ENCODE measurements at places on chromosomes 16 and 17.

GRCh38 chr17:77304051-77304745 lies 163.4 kb downstream of the SEC14L1 start:
- DNase-seq, result peak; percentile 58

DNA sequence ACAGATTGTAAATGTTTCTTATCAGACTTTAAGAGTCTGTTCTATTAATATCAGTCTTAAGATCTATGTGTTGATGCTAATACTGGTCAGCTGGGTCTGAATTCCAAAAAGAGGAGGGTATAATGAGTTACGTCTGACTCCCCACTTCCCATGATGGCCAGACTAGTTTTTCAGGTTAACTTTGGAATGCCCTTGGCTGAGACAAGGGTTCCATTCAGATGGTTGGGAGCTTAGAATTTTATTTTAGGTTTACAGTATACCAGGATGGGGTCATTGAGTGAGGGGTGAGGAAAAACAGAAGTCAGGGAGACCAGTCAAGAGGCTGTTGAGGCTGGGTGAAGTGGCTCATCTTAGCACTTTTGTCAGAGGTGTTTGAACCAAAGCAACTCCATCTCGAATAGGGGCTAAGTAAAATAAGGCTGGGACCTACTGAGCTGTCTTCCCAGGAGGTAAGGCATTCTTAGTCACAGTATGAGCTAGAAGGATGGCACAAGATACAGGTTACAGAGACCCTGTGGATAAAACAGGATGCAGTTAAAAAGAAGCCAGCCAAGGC lies 2.9 kb upstream of the TMEM231 start:
- no peak for DNase-seq

GRCh38 chr17:58531661-58532554 lies 17.5 kb upstream of the MTMR4 start:
- DNase-seq, result peak; percentile 23

DNA sequence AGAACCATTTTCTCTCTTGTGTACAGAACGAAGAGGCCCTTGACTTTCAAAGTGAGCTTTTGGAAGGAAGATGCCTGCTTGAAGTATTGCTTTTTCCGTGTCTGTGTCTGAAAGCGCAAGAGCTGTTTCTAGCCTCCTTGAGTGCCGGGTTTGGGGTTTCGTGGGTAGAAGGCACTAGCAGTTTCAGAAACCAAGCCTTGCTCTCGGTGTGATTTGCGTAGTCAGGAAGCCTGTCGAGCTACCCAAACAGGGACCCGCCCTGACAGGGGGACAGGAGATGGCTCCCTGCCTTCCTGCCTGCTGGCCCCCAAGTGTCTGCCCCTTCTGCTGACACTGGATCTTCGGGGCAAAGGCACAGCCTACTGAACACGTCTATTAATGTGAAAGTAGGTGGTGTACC lies 322.0 kb downstream of the MAF start:
- DNase-seq, result no peak

- no peak for DNase-seq
Measured at GRCh38 chr17:53061446-53061845, 761.3 kb upstream of the KIF2B start.

GRCh38 chr16:57736419-57737351 lies 1.1 kb downstream of the KATNB1 start:
- peak; percentile 82 for DNase-seq

DNA sequence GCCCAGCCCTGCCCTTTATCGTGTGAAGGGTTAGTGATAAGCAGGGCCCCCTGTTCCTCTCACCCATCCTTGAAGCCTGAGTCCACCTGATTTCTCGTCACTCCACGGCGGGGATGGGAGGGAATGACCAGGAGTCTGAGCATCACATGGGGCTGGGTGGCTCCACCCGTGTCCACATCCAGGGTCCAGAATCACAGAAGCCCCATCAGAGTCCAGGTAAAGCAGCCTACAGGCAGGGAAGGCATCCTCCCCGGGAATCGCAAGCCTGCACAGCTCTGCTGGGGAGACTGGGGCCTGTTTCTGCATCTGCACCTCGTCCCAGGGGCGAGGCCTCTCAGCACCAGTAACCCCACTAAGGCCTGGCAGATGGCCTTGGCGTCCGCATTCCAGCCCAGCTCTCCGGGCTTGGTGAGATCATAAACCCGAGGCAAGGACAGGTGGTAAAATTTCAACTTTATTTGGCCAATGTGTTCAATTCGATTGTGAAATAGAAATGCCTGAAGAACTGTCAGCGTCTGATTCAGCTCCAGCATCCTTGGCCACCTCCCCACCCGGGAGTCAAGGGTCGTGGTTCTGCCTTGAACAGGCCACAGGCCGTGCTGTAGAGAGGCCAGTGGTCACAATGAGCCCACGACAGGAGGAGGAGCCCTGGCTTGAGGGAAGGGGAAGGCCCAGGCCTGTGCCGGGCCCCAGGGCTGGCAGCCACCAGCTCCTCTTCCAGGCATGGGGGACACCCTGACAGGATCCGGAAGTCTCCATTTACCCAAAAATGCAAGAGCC lies 8.1 kb upstream of the PPP1R27 start:
- no peak for DNase-seq

Data from kidney capillary endothelial cell (primary cell).